ENCODE measurements at places on chromosomes 16 and 17. TPM values are rescaled to one million over a fixed set of nuclear protein-coding genes. Genes with fewer than 3 reads are reported as not detected.

CBX2 gene
- 4.9 TPM for total RNA-seq

CDRT15 gene
- total RNA-seq, result not detected

DNA sequence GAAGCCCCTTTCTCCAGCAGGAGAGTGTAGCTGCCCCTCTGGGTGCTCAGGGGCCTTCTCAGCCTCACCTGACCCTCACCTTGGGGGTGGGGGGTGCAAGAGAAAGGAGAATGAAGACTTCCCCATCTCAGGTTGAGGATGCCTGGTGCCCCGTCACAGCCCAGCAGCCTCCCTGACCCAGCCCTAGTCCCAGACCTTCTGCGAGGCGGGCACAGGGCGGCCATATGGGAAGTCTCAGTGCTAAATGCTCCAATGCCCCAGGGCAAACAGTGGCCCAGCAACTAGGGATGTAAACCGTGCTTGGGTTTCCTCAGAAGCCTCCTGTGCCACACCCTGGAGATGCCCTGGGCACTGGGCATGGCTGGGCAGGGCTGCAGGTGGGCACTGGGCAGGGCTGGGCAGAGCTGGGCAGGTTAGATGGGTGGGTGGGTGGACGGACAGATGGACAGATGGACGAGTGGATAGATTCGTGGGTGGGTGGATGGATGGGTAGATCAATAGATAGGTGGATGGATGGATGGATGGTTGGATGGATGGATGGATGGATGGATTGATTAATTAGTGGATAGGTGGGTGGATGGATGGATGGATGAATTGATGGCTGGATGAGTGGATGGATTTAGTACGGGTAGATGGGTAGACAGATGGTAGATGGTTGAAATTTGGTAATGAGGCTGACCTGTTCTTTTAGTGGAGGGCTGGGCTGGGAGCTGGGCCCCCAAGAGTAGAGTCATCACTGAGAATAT lies 16.8 kb downstream of the TPSD1 start:
- no peak for DNase-seq

DNA sequence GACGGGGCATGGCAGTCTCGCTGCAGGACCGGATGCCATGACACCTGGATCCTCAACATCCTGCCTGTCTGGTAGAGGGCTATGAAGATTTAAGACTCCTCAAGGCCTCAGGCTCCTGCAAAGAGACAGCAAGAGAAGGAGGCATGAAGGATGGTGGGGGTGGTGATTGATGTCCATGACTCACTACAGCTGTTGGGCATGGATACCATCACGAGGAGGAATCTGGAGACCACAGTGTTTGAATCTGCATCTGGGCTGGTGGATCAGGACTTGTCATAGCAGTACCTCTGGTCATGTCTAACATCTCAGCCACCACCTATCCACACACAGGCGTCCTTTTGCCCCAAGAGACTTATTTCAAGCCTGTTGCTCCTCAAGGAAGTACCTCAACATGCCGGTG lies 50.2 kb upstream of the WSCD1 start:
- no peak for DNase-seq

- DNase-seq, result no peak
These were observed 4.6 kb downstream of the TMUB2 start for GRCh38 chr17:44191369-44191768.

DNA sequence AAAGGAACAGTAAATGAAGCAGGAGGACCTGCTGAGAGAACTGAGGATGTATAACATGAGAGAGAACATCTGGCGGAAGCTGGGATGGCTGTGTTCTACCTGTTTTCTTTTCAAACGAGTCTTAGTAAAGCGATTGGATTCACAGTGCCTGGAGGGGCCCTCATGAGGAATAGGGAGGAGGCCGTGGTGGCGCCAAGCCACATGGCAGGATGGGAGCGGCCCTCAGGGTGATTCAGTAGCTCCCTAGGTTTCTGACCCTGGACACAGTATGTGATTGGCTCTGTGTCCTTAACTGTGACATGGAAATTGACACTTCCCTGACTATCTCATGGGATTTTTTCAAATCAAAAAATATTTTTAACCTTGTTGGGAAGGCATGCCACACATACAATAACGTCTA lies 32.1 kb downstream of the USP43 start:
- no peak for DNase-seq

GRCh38 chr17:45230410-45230786 lies 8.7 kb downstream of the FMNL1 start:
- DNase-seq, result no peak

DNA sequence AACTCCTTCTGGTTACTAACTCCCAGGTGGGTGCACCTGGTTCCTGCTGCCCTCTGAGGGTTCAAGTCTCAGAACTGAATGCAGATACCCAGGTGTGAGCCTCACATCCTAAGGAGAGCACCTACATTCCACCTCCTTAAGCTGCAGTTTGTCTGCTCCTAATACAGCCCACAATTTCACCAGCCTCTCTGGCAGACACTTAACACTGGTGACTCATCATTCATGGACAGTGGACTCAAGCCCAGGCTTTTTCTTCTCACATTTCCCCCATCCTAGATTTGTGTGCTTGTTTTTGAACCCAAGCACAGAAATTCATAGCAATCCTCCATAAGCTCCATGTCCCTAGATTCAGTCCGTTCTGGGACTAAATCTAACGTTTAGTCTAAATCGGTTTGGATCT lies 7.0 kb upstream of the MAF start:
- no peak for DNase-seq

DNA sequence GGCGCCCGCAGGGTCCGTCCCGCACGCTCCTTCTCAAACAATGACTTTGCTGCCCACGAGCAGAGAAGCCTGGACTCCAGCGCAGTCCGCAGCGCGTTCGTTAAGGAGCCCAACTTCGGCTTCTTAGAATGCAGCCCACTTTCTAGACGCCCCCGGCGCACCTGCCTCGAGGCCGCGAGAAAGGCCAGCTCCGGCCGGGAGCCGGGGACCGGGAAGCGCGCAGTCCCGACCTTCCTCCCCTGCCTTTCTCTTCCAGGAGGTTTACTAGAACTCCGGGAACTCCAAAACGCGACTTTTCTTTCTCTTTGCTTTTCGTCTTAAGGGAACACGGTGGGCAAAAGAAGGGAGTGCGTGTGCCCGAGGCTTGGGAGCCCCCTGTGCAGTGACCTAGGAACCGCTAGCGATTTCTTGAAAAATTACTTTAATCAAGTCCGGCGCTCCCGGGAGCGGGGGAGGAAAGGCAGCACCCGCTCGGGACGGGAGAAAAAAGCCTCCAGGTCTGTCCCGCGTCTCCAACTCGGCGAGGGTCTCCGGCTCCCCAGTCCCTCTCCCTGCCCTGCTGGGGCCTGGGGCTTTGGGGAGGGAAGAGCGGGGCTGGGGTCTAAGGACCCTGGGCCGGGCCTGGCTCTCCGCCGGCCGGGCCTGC lies 2.6 kb downstream of the HNF1B start:
- no peak for DNase-seq

- no peak for DNase-seq
These were observed 97.9 kb downstream of the FOXL1 start for GRCh38 chr16:86676254-86676670.

DNA sequence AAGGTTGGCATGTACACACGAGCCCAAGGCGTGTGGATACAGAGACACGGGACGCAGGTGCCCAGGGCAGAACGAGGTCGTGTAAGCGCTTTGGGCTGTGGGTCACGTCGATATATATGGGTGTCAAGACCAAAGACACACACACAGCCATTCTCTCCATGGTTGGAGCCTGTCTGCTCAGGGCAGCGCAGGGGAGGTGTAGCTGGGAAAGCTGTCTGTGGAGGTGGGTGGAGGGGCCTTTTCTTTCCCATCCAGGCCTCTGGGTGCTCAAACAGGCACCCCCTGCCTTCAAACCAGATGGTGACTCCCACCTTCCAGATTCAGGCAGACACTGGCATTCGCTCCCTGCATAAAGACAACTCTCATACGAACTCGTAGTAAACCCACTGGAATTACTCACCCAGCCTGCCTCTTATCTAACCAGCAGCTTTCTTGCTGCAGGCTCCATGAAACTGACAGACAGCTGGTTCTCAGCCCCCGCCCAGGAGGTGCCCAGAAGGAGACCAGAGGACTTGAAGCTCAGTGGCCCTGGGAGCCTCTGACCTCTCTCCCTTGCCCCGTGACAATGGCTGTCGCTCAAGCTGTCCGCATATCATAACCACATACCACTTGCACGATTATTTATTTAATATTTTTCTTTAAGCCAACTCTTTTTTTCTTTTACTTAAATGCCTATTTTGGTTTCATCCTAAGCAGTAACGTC lies 237.1 kb downstream of the KATNIP start:
- no peak for DNase-seq
